NCI-H2081 (cell line): ENCODE measurements at places on chromosomes 4 and X.

DNA sequence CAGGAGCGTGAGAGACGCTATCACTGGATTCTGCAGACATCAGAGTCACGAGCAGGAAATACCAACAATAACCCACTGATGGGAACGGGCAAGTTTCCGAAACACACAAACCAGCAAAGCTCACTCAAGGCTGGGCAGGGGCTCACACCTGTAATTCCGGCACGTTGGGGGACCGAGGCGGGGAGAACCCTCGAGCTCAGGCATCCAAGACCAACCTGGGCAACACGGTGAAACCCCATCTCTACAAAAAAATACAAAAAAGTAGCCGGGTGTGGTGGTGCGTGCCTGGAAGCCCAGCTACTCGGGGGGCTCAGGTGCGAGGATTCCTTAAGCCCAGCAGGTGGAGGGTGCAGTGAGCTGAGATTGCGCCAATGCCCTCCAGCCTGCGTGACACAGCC lies 17.2 kb upstream of the GTPBP6 start:
- no peak for DNase-seq

GRCh38 chr4:111639876-111640275 lies 505.4 kb upstream of the FAM241A start:
- DNase-seq, result no peak

DNA sequence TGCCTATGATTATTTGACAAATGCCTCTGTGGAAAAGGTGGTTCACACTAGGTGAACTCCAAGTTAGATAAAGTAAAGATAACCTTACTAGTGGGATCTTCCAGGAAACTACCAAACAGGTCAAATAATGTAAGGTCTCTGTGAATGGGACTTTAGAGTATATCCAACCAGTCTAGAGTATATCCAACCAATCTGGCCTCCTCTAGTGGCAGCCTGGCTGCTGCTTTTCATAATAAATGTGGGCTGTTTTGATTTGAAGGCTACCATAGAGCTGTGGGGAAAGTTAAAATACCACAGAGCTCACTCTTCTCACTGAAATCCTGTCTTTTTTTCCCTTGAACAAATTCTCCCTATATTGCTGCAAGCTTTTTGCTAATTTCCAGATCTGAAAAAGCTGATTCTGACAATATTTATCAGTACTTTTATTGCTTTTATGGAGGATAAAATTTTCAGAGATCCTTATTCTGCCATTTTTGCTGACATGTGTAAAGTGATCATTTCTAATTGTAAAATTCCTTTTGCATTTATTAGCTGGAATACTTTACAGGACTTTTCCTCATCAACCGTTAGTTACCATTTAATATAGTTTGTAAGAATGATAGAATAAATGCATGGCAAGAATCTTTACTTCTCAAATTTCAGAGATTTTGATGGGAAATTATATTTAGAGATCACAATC lies 111.3 kb downstream of the TET2 start:
- DNase-seq, result no peak

GRCh38 chr4:76208005-76208765 lies 5.4 kb downstream of the SCARB2 start:
- DNase-seq, result no peak

- DNase-seq, result peak; percentile 13
Measured at GRCh38 chrX:14697451-14697850, 168.1 kb downstream of the GLRA2 start.
